Ovary (tissue), 10 donors: ENCODE measurements at places on chromosomes 16 and 17. TPM values are rescaled to one million over a fixed set of nuclear protein-coding genes. Genes with fewer than 3 reads are reported as not detected.

Gene SMIM22
- 13.7 TPM for total RNA-seq

Gene KPNA2
- 13.2 TPM for total RNA-seq

Gene ABCA5
- 13.6 TPM for total RNA-seq

Gene CBX8
- 7.0 TPM for total RNA-seq

- DNase-seq: no peak
- H3K4me3 ChIP-seq: no peak overlapping the region
- H3K27ac ChIP-seq: no peak overlapping the region
- no peaks in the 10 kb centered on the region for H3K27me3 ChIP-seq
- H3K36me3 ChIP-seq: no peaks in the 10 kb centered on the region
- H3K4me1 ChIP-seq: no peaks in the 10 kb centered on the region
Observed at GRCh38 chr17:38579934-38580333, 25.8 kb downstream of the SRCIN1 start.

DNA sequence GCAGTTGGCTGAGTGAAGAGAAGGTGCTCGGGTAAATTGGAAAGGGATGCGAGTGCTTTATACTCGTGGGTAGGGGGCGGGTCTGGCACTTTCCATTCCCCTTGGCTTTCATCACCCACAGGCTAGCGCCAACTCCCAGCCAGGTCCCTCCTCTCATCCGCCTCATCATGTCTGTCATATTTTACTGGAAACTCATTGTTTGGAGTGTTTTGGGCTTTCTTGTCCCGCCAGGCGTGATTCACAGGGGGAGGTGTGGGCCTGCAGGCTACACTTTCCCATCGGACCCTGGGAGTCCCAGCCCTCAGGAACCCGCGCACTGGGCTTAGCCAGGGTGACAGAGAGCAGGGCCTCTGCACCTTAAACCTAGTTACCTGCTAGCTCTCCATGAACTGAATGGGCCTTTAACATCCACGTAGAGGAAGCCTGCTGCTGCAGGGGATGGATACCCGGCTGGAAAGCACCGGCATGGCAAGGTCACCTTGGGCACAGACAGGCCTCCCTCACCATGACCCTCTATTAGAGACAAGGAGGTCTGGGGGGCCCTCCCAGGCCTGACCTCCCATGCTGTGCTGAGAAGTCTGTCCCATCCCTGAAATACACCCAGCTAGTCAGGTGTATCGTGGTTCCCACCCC lies at the start of gene KRT14:
Gene KRT14, minus strand, starts transcription at position 33 of the 633 bp plus-strand sequence. CDS start 61 bp downstream, outside the sequence.
- H3K27me3 ChIP-seq: no peaks in the 10 kb centered on the region
- DNase-seq: no peak
- H3K4me1 ChIP-seq: no peaks in the 10 kb centered on the region
- no peaks in the 10 kb centered on the region for H3K36me3 ChIP-seq
- H3K4me3 ChIP-seq: no peak within 1 kb of the TSS

DNA sequence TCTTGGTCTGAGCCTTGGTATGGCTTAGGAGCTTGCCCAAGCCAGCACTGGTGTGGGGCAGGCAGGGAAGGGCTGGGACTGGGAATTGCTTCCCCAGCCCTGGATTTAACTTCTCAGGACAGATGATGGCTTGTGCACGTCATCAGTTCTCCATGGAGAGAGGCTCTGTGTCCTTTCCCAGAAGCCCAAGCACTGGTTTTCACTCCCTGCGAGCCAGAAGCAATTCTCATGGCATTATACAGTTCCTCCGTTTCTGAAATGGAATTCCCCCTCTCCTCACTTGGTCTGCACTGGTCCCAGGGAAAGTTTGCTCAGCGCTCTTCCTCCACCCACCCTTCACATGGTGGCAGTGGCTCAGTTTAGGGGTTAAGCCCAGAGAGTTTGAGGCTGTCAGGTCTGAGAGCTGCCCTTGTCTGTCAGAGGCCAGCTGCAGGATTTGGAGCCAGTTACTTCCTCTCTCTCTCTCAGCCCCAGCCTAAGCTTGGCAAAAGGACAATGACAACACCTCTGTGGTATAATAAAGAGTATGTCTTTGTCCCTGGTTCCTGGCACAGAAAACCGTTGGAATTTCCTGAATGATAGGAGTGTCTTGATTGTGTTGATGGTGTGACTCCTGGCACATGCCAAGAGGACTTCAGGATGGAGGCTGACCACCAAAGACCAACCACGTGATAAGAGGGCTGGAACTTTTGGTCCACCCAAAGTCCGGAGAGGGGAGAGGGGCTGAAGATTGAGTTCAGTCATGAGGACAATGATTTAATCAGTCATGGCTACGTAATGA lies 219.6 kb upstream of the TNRC6C start:
- DNase-seq: no peak
- H3K4me3 ChIP-seq: no peak overlapping the region
- no peaks in the 10 kb centered on the region for H3K36me3 ChIP-seq
- peaks cover 9% of the 10 kb centered on the region for H3K4me1 ChIP-seq
- H3K27ac ChIP-seq: no peak overlapping the region

GRCh38 chr17:42618442-42619150 lies 9.1 kb downstream of the TUBG1 start:
- DNase-seq: no peak
- no peak overlapping the region for H3K4me3 ChIP-seq
- peaks cover 5% of the 10 kb centered on the region for H3K4me1 ChIP-seq

DNA sequence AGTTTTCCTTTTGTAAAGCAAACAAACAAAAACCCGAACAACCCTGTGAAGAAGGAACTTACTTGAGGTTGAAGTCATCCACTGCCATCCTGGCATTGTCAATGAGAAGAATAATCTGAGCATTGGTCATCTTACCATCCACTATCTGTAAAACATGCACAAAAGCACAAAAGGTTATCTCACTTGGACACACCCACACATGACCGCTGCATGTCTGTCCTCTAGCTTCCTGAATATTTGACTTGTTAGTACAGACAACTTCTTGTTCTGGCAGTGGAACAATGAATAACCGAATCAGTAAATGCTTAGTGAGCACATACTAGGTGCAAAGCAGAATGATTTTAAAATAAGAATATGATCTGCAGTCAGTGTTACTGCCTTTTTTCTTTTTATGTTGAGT lies 6.1 kb downstream of the KRT23 start:
- H3K36me3 ChIP-seq: no peaks in the 10 kb centered on the region
- no peaks in the 10 kb centered on the region for H3K4me1 ChIP-seq
- H3K27me3 ChIP-seq: no peaks in the 10 kb centered on the region
- DNase-seq: no peak

DNA sequence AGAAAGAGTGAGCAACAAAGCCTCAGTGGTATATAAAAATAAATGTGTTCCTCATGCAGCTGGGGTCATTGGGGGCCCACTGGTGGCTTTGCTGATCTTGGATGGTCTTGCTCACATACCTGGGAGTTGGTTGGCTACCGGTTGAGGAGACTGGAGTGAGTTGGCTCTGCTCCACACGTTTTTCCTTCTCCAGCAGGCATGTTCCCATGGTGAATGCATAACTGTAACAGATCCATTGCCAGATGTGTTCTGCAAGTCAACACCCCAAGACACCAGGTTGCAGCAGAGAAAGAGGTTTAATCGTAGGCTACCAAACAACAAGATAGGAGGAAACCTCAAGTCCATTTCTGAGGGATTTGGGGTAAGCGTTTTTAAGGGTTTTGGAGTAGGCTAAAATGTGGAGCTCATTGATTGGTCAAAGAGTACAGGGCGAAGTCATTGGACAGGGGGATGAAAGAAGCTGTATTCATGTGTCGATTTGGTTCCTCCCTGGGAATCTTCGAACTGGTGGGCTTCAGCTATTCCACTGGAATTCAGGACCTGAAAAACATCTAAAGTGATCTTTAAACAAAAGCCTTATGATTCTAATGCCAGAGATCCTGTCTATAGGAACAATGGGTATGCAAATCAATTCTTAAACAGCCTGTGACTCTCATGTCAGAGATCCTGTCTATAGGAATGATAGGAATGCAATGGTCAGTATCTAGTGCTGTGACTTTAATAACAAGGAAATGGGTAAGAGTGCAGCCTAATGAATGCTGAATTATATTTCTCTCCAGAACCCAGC lies 467.5 kb upstream of the C16orf82 start:
- H3K27me3 ChIP-seq: no peaks in the 10 kb centered on the region
- DNase-seq: no peak
- H3K36me3 ChIP-seq: no peaks in the 10 kb centered on the region
- H3K4me3 ChIP-seq: no peak overlapping the region

DNA sequence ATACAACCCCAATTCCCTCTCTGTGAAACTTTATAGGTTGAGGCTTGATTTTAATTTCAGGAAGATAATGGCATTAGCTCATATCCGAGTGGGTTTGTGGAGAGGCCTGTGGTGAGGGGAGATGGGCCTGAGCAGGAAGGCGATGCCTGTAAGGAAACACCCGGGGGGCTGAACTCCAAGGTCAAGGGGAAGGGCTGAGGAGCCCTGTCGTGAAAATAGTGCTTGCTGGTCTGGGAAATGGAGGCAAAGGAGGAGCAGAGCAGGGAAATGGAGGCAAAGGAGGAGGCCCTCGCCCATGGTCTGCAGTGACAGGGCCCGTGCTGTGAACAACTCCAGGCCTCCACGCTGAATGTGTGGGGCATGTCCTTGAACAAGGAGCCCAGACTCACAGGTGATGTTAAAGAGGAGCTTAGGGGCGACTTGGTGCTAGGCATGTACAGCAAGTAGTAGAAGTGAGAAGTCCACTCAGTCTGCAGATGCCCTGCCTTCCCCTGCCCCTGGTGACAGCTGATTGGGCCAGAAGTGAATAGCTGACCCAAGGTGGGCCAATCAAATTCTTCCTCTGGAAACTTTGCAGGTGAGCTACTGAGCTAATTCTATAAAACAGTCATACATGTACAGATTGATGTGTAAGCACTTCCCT lies 38.1 kb downstream of the MRPS23 start:
- no peaks in the 10 kb centered on the region for H3K36me3 ChIP-seq
- H3K4me3 ChIP-seq: no peak overlapping the region
- no peak for DNase-seq
- peaks cover 6% of the 10 kb centered on the region for H3K4me1 ChIP-seq

DNA sequence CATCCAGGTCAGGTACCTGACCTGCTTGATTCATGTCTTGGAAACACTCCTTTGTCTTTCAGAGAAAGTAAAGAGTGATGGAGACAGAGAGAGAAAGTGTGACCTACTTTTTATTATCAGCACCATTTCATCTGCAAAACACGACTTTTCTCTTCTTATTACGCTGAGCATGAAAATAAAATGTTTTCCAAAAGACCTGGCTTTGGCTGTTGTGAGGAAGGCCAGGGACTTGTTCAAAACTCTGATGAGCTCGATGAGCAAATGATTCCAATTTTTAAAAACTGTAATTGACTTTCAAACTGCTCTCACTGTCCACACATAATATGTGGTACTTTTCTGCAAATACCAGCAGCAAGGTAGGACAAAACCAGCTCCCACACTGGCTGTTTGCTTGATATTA lies 679.9 kb downstream of the MAF start:
- H3K27ac ChIP-seq: no peak overlapping the region
- H3K36me3 ChIP-seq: no peaks in the 10 kb centered on the region
- no peak overlapping the region for H3K4me3 ChIP-seq
- H3K27me3 ChIP-seq: no peaks in the 10 kb centered on the region
- peaks cover 12% of the 10 kb centered on the region for H3K4me1 ChIP-seq

GRCh38 chr17:32523017-32523680 lies 36.4 kb downstream of the CDK5R1 start:
- no peaks in the 10 kb centered on the region for H3K4me1 ChIP-seq
- H3K27me3 ChIP-seq: no peaks in the 10 kb centered on the region
- DNase-seq: no peak
- H3K4me3 ChIP-seq: no peak overlapping the region
- H3K36me3 ChIP-seq: no peaks in the 10 kb centered on the region
- H3K27ac ChIP-seq: no peak overlapping the region

- no peak overlapping the region for H3K4me3 ChIP-seq
- peaks cover 2% of the 10 kb centered on the region for H3K4me1 ChIP-seq
- H3K36me3 ChIP-seq: no peaks in the 10 kb centered on the region
Observed at GRCh38 chr16:31714903-31715504, 158.6 kb upstream of the ZNF267 start.

DNA sequence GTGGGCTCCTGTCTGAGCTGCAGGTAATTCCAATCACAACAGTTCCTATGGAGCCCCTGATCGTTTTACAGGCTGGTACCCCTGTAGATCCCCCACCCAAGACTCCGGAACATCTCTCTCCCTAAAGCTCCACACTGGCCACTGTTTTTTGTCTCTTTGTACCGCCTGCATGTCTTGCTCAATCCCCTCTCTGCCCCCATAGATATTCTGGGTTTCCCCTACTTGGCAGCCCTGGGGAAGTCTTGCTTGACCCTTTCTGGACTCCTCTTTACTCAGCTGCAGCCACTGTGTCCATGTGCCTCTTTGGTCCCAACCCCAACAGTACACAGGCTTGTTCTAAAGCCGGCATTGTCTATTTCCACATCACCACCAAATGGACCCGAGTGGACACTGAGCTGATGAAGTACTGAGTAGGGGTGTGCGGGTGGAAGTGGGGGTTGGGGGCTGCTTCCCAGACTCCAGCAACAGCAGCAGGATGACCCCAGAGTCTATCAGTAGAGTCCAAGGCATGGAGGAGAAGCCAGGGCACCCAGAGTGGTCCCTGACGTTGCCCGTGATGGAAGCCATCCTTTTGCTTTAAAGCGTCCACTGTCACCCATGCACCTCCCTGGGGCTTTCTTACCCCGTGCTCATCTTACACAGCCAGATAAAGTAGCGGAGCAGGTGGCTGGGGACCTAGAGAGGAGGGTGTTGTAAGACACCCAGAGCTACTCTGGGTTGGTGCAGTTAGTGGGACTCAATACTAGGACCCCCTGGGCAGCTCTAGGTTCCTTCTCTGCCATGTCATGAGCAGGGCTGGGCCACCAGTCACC lies 6.4 kb downstream of the CD300LB start:
- H3K27ac ChIP-seq: no peak overlapping the region
- no peak overlapping the region for H3K4me3 ChIP-seq
- DNase-seq: no peak
- no peaks in the 10 kb centered on the region for H3K4me1 ChIP-seq
- H3K27me3 ChIP-seq: no peaks in the 10 kb centered on the region

GRCh38 chr16:17365591-17366298 lies 105.0 kb downstream of the XYLT1 start:
- no peaks in the 10 kb centered on the region for H3K27me3 ChIP-seq
- no peak for DNase-seq
- H3K4me3 ChIP-seq: no peak overlapping the region
- no peaks in the 10 kb centered on the region for H3K36me3 ChIP-seq
- H3K27ac ChIP-seq: no peak overlapping the region

- DNase-seq: no peak
- no peak overlapping the region for H3K4me3 ChIP-seq
- H3K4me1 ChIP-seq: no peaks in the 10 kb centered on the region
- no peaks in the 10 kb centered on the region for H3K36me3 ChIP-seq
- no peak overlapping the region for H3K27ac ChIP-seq
Observed at GRCh38 chr16:56675685-56676210, 6.1 kb downstream of the MT1H start.

GRCh38 chr16:89003831-89004208 lies 26.8 kb upstream of the CBFA2T3 start:
- H3K27me3 ChIP-seq: no peaks in the 10 kb centered on the region
- H3K36me3 ChIP-seq: no peaks in the 10 kb centered on the region
- DNase-seq: no peak
- no peak overlapping the region for H3K4me3 ChIP-seq
- peaks cover 8% of the 10 kb centered on the region for H3K4me1 ChIP-seq
